ENCODE measurements at places on chromosomes 13 and 19.

DNA sequence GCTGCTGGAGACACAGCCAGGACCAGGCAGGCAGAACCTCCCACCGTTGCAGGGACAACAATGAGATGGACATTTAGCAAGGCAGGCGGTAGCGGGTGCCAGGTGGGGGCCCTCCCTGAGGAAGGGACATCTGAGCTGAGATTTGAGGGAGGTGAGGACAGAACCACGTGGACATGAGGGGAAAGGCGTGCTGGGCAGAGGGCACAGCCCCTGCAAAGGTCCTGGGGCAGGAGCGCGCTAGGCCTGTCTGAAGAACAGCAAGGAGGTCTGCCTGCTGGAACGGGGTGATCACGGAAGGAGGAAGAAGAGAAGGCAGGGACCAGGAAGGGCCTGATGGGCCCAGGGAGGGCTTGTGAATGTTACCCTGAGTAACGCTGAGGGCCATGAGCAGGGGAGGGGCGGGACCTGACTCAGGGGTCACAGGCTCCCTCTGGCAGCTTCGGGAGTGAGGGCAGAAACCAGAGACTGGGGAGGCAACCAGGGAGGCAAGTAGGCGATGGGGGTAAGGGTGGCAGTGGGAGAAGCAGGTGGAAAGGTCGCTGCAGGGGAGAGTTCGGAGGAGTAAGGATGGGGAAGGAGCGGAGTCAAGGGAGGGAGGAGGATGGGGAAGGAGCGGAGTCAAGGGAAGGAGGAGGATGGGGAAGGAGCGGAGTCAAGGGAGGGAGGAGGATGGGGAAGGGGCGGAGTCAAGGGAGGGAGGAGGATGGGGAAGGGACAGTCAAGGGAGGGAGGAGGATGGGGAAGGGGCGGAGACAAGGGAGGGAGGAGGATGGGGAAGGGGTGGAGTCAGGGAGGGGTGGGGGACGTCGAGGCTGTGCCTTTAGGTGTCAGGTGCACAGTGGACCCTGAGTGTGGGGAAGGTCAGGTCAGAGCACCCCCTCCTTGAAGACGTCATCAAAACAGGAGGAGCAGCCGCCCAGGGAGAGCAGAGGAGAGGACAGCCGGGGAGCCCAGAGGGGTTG is 15.7 kb upstream of the B3GNT3 start:
- DNase-seq = peak; percentile 81

DNA sequence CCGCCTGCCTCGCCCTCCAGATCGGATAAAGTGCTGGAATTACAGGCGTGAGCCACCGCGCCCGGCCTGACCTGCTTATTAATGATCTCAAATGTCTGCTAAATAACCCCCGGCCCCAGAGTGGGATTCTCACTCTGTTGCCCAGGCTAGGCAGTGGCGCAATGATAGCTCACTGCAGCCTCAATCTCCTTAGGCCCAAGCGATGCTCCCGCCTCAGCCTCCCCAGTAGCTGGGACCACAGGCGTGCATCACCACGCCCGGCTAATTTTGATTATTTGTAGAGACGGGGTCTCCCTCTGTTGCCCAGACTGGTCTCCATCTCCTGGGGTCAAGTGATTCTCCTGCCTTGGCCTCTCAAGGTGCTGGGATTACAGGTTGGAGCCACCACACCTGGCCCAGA is 626 bp upstream of the ATP5F1D start:
- no peak for DNase-seq

DNA sequence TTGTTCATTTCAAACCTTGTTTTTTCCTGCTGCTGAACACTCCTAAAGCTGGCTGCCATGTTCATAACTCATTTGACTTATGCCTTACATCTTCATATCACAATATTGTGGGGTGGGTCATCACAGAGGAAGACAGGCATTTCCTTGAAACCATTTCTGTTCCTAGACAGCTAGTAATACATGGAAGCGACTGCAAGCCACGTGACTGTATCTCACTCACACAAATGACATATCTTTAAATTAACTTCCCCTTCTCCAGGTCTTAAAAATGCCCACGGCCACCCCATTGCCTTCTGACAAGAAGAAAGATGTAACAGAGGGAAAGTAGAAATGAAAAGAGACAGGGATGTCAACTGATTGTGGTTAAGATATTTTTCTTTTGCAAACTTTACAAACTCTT is 236.8 kb downstream of the LMO7 start:
- DNase-seq = no peak

DNA sequence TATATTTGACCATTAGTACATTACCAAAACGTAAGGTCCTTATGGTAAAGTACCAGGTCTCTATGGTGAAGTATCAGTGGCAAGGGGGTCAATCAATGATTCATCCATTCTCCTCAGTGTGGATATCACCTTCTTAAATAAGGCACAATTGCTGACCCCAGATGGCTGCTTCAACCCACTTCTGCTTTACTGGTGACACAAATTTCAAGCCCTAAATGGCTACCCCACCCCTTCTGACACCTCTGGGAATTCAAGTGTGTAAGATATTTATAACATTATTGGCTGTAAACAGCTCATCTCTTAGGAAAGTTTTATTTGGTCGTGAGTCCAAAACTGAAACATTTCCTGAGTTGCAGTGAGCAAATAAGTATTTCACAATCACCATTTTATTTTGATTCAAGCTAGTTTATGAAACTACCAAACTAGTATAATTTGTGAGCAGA is 7.9 kb upstream of the WBP4 start:
- DNase-seq = no peak

GRCh38 chr19:45865269-45865948 is 1.3 kb downstream of the FOXA3 start:
- no peak for DNase-seq

DNA sequence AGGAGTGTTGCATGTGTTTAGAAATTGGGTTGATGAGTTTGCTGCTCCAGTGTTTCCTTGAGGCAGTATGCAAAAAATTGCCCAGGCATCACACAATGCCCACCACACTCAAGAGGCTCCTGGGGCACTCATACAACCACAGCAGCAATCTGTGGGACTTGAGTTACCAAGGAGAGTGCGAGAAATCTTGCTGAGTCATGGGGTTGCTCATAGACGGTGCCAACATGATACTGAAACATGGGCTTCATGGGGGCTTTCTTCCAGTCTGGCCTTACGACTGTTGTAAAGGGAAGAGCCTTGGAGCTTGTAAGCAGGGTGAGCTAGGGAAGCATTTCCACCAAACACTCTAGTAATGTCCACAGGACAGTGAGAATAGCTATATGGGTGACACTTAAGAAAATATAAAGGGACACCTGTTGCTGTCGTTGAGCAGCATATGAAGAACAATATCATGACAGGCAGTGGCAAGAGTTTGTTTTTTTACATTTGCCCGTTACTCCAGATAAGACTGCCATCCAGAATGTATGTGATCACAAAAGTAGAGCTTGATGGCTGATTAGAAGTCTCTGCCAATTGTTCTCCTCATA is 1237.4 kb downstream of the UQCRFS1 start:
- DNase-seq = no peak

- DNase-seq = no peak
Measured at GRCh38 chr13:50742968-50743367, 100.5 kb downstream of the DLEU7 start.

- no peak for DNase-seq
Measured at GRCh38 chr13:98879957-98880356, 97.9 kb downstream of the DOCK9 start.

GRCh38 chr13:62960723-62961122 is 1545.1 kb upstream of the PCDH20 start:
- peak; percentile 35 for DNase-seq

- peak; percentile 94 for DNase-seq
Measured at GRCh38 chr19:1025960-1026782, at the start of gene CNN2. Gene CNN2 (plus strand): TSS chr19:1026608. CDS start chr19:1026662, 54 bp downstream.

- no peak for DNase-seq
Measured at GRCh38 chr19:19544257-19544953, 6.3 kb downstream of the CILP2 start.
